ENCODE measurements at places on chromosomes 5 and 9. TPM values are rescaled to one million over a fixed set of nuclear protein-coding genes. Genes with fewer than 3 reads are reported as not detected.
A peak's percentile ranks its signal among the peaks of the same experiment; 100 is the strongest.

DNA sequence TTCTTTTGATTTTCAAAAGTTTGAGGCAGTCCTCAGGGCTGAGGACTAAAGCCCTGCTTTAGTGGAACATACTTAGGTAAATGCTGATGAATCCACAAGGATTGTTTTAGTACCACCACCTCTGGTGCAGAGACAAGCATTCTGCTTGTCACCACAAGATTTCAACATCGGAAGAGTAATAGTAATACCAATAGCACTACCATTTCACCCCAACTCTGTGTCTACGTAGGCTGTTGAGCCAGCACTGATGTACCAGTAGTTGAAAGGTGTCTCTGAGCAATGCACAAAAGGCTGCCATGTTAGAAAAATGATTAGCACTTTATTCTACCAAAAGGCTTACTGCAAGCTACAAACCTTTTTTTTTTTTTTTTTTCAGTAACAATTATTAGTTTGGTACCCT is 213.2 kb upstream of the SLC24A2 start:
- DNase-seq, result no peak

NR2F1 gene
- total RNA-seq, result not detected

DNA sequence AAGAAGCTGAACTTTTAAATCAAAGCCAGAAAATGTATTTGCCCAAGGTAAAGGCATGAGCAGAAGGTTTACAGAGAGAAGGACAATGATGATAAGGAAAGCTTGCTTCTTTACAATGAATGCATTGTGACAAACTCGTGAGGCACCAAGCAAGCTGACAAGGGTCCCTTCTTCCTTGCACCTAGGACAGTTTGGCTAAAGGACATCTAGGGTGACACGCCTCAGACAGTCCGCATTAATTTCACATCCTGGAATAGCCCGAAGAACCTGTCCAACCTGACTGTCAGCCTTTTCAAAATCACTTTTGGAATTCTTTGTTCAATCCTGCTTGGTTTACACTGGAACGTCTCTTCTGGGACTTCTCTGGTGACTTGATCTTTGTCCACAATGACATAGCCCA is 146.4 kb upstream of the MAP3K1 start:
- DNase-seq, result no peak

OR1Q1 gene
- total RNA-seq, result not detected

GRCh38 chr5:149434162-149435014 is 55.3 kb upstream of the IL17B start:
- DNase-seq, result no peak

DNA sequence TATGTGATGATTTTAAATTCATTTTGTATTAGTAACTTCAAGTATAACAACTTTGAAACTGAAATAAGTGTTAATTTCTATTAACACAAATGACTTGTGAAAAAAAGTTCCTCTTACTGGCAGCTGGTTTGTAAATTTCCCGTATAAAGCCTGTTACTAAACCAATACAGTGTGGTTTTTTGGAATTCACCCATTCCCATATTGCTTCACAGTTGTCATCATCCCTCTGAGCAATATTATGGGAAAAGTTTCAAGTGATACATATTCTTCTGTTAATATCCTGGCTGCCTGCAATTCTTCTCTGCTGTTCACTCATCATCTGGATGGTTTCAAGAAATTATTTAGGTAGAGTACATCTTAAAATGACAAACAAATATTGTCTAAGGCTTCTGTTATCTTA is 1185.1 kb upstream of the C9orf72 start:
- DNase-seq, result no peak

DNA sequence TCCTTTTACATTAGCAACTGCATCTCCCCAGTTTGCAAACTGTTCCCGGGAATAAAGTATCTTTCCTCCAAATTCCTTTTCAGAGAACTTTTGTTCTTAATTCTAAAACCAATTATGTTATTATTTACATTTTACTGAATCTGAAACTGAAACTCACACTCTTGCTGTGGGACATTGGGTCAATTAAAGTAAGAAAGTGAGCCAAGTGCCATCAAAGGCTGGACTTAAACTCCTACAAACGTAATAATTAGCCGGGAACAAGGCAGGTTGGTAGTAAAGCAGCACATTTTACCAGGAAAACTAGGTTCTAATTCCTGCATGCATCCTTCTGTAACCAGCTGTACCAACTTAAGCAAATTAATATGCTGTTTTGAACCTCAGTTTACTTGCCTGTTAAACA is 328.2 kb upstream of the ZNF462 start:
- DNase-seq, result no peak

CTXN3 gene
- total RNA-seq, result not detected

DNA sequence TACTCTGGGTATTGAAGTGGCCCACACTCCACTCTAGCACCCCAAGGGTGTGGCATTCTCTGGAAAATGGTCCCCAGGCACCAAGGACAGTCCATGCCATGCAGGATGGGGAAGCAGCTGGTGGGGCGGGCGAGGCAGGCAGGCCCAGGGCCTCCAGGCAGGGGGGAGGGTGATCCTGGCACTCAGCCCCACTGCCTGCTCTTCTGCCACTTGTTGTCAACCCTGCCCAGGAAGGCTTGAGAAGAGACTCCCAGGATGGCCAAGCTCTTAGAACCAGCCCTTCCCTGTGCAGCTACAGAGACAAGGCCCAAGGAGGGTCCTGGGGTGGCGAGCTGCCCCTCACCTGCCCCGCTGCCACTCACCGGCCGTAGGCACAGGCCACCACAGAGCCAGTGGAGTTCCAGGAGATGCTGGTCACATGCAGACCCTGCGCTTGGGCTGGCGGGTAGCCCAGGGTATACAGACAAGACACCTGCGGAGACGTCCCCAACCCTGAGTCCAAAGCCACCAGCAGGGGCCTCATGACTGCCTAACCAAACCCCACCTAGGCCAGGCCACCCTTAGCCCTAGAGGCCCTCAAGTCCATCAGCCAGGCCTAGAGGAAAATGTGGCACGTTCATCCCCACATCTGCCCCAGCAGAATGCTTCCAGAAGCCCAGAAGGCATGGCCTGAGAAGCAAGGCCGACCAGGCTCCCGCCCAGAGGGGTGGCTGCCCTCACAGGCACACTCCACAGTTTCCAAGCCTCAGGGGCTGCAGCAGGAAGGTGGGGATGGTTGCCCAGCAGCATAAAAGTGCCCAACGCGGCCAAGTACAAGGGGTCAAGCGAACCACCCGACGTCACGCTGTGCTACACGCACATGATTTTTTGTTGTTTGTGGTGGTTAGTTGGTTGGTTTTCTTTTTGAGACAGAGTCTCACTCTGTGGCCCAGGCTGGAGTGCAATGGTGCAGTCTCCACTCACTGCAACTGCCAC is 19.8 kb downstream of the DYNC2I2 start:
- DNase-seq, result no peak

- no peak for DNase-seq
Measured at GRCh38 chr9:90365666-90366065, 277.0 kb downstream of the DIRAS2 start.

DNA sequence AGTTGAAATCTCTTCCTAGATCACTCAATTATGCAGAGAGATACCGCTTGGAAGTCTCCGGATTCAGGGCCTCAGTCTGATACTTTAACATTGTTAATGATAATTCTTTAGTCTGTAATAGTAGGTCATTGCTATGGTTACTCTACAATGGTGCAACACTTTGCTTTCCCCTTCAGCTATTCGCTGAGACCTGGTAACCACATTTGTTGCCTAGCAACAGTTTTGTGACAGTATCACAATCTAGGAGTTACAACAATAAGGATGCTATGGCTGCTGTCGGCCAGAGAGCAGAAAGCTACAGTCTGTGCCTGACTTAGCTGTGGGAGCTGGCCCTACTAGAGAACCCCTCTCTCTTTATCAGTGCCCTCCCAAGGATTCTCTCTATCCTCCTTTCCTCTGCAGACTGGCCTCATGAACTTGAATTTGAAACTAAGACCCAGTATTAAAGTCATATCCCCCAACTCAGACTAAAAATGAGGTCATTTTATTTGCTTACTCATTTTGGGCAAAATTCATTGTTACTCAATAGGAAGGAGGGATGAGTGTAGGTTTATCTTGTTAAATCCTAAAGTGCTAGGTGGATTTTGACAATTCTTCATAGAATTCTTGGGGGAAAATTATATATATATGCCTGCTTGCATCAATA is 39.3 kb downstream of the NR2F1 start:
- DNase-seq, result peak; percentile 74

DNA sequence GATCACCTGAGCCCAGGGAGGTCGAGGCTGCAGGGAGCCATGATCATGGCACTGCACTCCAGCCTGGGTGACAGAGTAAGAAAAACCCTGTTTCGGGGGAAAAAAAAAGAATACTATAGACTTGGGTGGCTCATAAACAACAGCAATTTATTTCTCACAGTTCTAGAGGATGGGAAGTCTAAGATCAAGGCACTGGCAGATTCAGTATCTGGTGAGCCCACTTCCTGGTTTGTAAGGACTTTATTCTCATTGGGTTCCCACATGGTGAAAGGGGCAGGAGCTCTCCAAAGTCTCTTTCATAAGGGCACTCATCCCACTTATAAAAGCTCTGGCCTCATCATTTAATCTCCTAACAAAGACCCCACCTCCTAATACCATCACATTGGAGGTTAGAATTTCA is 8.7 kb downstream of the HINT1 start:
- no peak for DNase-seq

DNA sequence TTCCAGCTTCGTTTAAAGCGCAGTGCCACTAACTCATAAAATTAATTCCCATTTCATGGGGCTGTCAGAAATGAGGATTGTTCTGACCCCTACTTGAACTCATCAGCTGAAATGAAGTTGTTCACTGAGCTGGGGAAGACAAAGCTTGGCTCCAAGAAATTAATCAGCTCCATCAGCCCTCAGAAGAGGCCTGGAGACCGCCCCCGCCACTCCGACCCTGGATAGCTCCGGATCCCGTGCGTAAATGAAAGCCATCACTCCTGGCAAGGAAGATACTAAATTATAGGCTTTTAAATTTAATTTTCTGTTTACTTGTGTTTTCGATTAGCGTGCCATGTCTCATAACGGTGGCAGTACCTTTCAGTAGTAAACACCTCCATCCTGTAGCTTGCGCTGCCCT is 142.8 kb upstream of the IRX2 start:
- no peak for DNase-seq

DNA sequence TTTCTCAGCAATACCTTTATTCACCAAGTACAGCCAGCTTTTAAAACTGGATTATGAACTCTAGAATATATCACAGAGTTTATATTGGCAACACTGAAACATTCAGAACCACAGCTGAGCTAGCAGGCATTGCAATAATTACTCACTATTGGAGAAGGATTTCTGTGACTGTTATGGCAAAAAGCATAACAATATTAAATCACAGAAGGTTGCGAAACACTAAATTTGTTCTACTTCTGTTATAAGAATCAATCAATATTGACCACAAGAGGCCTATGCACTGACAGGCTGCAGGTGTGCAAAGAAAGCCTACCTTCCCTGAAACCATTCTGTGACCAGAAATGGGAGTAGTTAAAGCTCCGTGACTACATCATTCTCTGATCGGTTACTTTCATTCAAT is 59.2 kb downstream of the AP3B1 start:
- DNase-seq, result no peak

GRM6 gene
- not detected for total RNA-seq

- no peak for DNase-seq
Measured at GRCh38 chr9:73158723-73159122, 7.1 kb downstream of the ANXA1 start.

DNA sequence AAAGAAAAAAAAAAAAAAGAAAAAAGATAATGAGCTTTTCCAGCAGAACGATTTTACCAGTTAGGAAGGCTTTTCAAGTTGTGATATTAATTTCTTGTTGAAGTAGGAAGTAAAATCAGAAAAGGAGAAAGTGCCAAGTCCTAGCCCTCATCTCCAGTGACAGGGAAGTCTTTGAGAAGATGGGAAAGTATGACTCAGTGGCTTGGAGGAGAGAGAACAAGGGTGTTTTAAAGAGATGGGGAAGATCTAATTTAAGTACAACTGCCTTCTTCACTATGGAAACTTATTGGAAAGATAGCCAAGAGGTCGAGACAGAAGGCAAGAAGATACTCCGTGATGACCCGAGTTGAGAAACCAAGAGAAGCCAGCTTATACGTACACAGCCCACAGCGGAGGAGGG is 22.6 kb downstream of the FGF1 start:
- no peak for DNase-seq

GRCh38 chr5:38673671-38674071 is 117.2 kb upstream of the LIFR start:
- DNase-seq, result no peak

DNA sequence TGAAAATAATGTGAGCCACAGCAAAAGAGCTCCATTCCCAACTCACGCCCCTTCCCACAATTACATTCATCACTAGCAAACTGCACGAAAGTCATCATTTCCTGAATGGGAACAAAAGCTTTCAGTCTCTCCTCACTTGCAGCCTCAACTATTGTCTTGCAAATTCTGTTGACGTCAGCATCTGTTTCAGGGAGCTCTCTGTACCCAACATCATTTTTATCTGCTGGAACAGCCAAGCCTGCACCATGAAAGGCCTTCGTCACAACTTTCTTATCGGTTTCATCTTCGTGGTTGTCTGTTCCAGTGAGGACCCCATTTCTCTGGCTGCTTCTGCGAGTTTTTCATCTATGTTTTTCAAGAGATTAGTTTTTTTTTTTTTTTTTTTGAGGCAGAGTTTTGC is 14.3 kb upstream of the RNF130 start:
- DNase-seq, result no peak

MAST4 gene
- 15.9 TPM for total RNA-seq

DNA sequence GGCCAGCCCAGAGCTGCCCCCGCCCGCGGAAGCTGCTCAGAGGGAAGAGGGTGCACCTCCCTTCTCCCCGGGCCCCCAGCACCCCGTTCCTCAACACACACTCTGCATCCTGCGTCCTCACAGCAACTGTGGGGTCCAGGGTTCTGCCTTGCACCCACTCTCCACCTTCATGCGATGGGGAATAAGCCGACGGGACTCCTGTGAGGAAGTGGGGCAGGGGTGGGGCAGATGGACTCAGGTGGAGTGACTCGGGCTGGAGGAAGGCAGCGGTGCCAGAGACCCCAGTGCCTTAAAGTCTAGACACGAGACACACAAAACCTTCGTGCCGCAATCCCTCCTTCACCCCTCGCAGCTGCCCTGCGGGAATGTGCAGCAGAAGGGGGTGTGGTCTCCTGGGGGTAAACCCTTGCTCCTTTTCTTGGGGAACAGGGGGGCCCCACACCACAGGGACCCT is 8.6 kb downstream of the BRD3 start:
- no peak for DNase-seq

DNA sequence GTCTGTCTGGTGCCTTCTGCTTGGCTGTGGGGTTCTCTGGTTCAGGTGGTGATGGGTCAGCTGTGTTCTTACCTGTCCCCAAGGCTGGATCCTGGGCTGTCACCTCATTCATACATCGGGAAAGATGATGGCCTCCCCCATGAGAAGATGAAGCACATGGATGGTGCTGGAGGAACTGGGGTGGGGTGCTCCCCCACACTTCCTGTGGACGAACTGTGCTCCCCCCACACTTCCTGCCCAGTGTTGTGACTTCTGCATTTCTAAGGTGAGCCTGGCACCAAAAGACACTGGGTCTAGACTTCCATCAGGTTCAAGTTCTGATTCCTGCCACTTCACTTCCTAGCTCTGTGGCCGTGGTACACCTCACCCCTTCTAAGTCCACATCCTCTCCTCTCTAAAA is 4.3 kb upstream of the SURF6 start:
- DNase-seq, result no peak

TAF1L gene
- total RNA-seq, result not detected

DMRT2 gene
- total RNA-seq, result not detected

GRCh38 chr5:148193202-148193601 is 9.6 kb upstream of the SPINK6 start:
- DNase-seq, result no peak
